ENCODE measurements at places on chromosomes 3 and 15.

- no peak for DNase-seq
These were observed 33.3 kb downstream of the SLC24A1 start for GRCh38 chr15:65655026-65655425.

DNA sequence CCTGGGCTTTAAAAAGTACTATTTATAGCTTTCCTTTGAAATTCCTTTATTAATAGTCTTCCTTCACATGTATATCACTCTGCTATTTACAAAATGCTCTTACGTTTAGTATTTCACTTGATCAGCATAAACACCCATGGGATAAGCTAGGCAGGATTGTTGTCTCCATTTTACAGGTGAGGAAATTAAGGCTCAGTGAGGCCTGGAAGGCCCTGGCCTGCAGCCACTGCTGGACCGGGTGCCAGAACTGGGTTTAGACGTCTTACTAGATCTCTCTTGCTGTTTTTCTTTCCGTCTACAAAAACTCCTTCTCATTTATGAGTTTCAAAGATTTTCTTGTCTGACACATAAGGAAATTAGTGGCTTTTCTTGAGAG, 236.4 kb downstream of the LPP start:
- no peak for DNase-seq

DNA sequence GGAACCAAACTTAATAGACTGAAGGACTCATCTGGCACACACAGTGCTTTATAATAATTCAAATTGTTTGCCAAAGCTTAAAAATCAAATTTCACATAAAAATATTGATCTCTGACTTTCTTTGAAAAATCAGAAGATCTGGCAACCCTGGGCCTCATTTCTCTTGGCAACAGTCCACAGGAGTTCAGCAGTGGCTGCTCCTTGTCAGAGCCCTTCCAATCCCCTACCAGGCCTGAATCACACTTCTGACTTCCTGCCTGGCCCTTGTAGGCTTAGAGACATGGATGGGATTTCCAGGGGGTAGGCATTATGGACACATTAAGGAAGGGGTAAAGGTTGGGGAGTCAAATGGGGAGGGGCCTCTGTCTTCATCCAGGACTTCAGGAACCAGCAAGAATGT, 55.5 kb downstream of the PLS1 start:
- no peak for DNase-seq

GRCh38 chr3:18809640-18810305, 338.5 kb upstream of the KCNH8 start:
- no peak for DNase-seq

- DNase-seq, result no peak
These were observed 93.4 kb downstream of the THRB start for GRCh38 chr3:24401090-24401810.

DNA sequence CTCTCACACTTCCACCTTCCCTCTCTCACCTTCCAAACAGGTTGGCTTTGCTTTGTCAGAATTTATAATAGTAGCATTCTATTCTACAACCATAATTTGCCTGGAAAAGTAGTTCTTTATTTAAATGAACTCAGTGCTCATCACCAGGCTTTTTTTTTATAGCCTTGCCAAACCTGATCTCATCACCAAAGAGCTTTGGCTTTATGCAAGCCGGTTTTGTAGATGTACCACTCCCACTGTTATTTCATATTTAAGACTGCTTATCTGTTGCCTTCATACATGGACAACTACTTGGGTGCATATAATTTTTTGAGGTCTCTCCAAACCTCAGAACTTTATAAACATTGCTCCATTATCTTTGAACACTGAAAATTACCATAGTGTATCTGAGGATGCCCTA, 246.1 kb upstream of the PPP2R3A start:
- DNase-seq, result no peak

DNA sequence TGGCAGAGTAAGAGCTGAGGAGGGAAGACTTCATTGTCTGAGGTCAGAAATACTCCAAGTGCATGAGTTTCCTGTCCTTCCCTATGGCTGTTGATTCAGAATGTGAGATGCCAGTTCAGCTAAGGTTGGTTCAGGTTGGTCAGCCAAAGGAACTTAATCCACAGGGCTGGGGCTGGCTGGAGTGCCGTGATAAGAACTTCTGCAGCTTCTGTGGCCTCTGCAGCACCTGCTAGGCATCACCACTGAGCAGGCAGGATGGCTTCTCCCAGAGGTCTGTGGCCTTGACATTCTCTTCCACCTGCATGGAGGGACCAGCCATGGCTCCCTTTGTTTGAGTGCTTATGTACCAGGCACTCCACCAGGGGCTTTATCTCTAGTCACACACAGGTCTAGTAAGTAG, 109.5 kb upstream of the PLXNA1 start:
- DNase-seq, result no peak

- no peak for DNase-seq
These were observed 62.7 kb upstream of the CCR4 start for GRCh38 chr3:32888739-32889138.
